ENCODE measurements at places on chromosomes 3 and 15.

- DNase-seq = no peak
These were observed 30.2 kb upstream of the OCA2 start for GRCh38 chr15:28129231-28129848.

DNA sequence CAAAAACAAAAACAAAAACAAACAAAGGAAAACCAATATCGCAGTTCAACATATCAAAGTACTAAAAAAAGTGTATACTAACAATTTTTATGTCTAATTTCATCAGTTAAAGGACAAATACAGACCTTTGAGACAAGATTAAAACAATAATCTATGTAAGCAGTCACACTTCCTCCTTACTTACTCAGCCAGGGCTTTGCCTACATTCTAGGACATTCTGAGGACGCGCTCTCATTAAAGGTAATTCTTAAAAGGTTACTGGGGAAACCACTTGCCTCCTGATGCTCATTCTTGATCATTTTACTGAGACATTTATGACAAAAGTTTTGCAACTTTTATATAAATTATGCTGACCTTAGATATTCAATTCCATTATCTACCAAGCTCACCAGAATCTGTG is 93.4 kb downstream of the CBLB start:
- DNase-seq = no peak

DNA sequence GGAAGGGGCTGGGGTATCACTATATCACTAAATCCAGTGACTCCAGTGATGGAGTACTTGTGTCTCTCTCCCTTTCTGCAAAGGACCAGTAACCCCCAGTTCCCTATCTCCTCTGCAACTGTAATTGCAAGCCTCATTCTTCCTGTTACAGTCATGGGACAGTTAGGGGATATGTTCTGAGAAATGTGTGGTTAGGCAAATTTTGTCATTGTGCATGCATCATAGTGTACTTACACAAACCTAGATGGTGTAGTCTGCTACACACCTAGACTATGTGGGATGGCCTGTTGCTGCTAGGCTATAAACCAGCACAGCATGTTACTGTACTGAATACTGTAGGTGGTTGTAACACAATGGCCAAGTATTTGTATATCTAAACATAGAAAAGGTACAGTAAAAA is 2.2 kb downstream of the VPS8 start:
- DNase-seq = no peak

DNA sequence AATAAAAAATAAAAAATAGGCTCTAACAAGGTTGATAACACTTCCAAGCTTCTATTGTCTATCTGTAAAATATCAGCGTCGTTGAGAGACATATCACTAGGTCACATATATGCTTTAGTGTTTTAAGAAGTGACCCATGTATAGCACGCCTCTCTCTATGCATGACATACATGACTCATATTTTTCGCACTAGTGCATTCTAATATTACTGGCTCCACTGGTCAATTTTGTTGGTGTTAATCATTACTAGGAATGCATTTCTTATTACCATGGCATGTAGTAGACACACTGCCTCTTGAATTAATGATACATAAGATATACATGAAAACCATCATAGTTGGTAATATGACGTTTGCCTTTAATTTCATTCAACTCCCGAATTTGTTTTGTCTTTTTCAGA is 203.1 kb downstream of the CHL1 start:
- DNase-seq = no peak

DNA sequence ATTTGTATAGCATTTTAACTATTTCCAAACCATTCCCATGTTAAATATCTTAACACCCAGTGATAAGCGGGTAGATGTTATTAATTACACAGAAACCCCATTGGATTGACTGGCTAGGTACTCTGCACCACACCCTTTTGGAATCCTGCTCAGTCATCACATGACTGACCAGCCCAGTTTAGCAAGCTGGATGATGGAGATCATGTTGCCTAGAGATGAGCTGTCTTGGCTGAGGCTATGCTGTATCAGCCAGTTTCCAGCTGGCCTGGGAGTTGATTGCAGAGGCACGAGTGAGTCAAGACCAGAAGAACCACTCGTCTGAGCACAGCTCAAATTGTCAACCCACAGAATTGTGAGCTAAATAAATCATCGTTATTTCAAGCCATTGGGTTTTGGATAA is 124.6 kb downstream of the ZNF621 start:
- DNase-seq = no peak

GRCh38 chr3:78761126-78761525 is 1006.7 kb downstream of the ROBO1 start:
- no peak for DNase-seq

DNA sequence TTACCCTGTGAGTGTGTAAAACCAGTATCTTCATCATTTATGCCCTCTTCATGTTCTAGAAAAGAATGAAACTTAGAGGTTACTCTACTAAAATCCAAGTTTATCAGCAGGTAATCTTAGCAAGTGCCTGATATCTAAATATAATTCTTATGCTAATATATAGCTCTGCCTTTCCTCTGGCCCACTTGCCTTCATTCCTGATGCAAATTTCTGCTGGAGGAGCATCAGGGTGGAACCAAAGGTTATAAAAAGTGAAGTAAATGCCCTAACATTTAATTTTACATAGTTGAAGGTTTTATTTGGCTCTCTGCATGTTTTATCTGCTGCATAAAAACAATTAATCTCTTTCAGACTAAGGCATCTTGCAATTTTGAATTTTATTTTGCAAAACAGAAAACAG is 936.2 kb downstream of the ROBO2 start:
- DNase-seq = no peak

DNA sequence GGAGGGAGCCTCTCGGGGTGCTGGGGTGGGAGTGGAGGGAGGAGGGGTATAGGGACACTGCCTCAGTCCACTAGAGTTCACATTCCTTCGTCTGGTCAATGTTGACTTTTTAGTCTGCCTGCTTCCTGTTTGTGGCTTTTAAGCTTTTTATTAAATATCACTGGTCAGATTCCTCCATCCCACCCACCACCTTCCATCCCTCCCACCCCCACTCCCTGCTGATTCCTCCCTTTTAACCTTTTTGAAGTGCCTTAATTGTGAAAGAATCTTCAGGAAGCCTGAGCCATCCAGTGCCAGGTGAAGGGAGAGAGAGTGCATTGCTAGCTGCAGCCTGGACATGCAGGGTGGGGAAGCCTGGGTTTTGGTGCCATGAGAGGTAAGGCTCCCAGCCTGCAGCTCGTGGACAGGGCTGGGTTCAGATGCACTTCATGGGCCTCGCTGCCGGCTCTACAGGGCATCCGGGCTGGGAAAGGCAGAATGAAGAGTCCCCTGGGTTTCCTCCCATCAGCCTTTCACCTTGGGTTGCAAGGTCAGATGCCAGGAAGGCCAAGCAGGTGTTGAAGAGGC is 105.9 kb downstream of the DNAJB8 start:
- no peak for DNase-seq

- no peak for DNase-seq
These were observed 139.8 kb downstream of the BBX start for GRCh38 chr3:107662586-107662985.

GRCh38 chr3:61518590-61518989 is 42.8 kb upstream of the PTPRG start:
- no peak for DNase-seq

Measured in glutamatergic neuron (in vitro differentiated cells).